Placental epithelial cell (primary cell): ENCODE measurements at places on chromosomes 5 and 9. TPM values are rescaled to one million over a fixed set of nuclear protein-coding genes. Genes with fewer than 3 reads are reported as not detected.

Gene C5orf63
- total RNA-seq, result 3.9 and 6.0 TPM in 2 replicates

Gene BASP1
- total RNA-seq, result 4.1 and 7.1 TPM in 2 replicates

Gene CDX1
- 0.39 TPM in 1 of 2 replicates, not detected in the other for total RNA-seq

Gene CXCL14
- total RNA-seq, result not detected in 2 replicates

Gene IFNA6
- not detected in 2 replicates for total RNA-seq

Gene TERT
- total RNA-seq, result not detected in 2 replicates

Gene ABCA2
- total RNA-seq, result 11.6 and 15.3 TPM in 2 replicates

Gene TAF11L7
- 0.39 TPM in 1 of 2 replicates, not detected in the other for total RNA-seq

Gene GFI1B
- total RNA-seq, result under 0.01 TPM in 1 of 2 replicates, not detected in the other

Gene SKP1
- 163 and 223 TPM in 2 replicates for total RNA-seq

Gene BHMT2
- not detected in 2 replicates for total RNA-seq
